Caco-2 (cell line): ENCODE measurements at places on chromosomes 6 and 20. TPM values are rescaled to one million over a fixed set of nuclear protein-coding genes. Genes with fewer than 3 reads are reported as not detected.
A peak's percentile ranks its signal among the peaks of the same experiment; 100 is the strongest.

GRCh38 chr20:6812530-6812929 is 45.0 kb downstream of the BMP2 start:
- H3K36me3 ChIP-seq: no peaks in the 10 kb centered on the region
- no peak for DNase-seq
- no peaks in the 10 kb centered on the region for H3K27me3 ChIP-seq
- no peak overlapping the region for H3K27ac ChIP-seq
- no peaks in the 10 kb centered on the region for H3K4me1 ChIP-seq

GRCh38 chr6:66538551-66539135 is 831.6 kb upstream of the EYS start:
- H3K4me3 ChIP-seq: no peak overlapping the region
- no peaks in the 10 kb centered on the region for H3K36me3 ChIP-seq
- H3K4me1 ChIP-seq: no peaks in the 10 kb centered on the region
- DNase-seq: no peak

Gene CGAS
- 23.8 and 24.8 TPM in 2 replicates for total RNA-seq

- H3K4me3 ChIP-seq: peak overlapping the region; percentile 10; the same call in 1 of the 2 replicates
- H3K36me3 ChIP-seq: no peaks in the 10 kb centered on the region
- no peaks in the 10 kb centered on the region for H3K27me3 ChIP-seq
- peak; percentile 88 for DNase-seq
Observed at GRCh38 chr20:58571693-58572427, 56.7 kb upstream of the APCDD1L start.

- H3K4me3 ChIP-seq: no peak overlapping the region
- H3K4me1 ChIP-seq: peaks cover 26% of the 10 kb centered on the region
- H3K27ac ChIP-seq: peak overlapping the region; percentile 68
- H3K36me3 ChIP-seq: peaks cover 6% of the 10 kb centered on the region; the same call in 1 of the 2 replicates
- no peak for DNase-seq
Observed at GRCh38 chr20:64036346-64037198, 590 bp downstream of the C20orf204 start.

Gene RIMS4
- 7.8 and 9.0 TPM in 2 replicates for total RNA-seq

DNA sequence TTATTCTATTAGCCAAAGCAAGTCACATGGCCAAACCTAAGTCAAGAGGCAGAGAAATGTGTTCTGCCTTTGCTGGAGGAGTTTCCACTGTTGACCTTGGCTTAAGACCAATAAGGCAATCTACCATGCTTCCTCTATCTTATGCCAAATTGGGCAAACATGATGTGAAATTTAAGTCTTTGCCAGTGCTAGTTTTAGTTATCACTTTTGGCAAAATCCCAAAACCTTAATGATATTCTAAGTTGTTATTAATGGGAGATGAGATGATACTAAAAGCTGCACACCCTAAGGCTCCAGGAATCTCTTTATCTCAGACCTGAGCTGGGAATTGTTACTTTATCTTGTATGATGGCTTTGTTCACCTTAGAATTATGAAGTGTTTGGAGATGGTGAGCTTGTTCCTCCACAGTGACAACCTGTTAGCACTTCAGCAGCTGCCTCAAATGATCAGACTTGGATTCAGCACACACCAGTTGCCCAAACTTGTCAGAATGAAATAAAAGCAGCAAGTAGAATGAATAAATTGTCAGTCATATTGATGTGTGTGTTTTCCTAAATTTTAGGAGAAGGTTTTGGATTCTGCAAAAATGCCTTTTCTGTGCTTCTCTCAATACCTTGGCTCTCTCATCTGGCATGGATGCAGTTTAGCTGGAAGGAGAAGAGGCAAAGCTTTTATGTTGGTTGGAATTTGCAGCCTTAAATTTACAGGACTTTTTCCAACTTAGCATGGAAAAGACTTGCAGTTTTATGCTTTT is 49.3 kb downstream of the RIN2 start:
- H3K27me3 ChIP-seq: no peaks in the 10 kb centered on the region
- no peak overlapping the region for H3K27ac ChIP-seq
- no peak overlapping the region for H3K4me3 ChIP-seq
- H3K36me3 ChIP-seq: 0 out of 2 replicates have a peak, but pooled peaks cover 1% of the 10 kb centered on the region
- peaks cover 13% of the 10 kb centered on the region for H3K4me1 ChIP-seq

DNA sequence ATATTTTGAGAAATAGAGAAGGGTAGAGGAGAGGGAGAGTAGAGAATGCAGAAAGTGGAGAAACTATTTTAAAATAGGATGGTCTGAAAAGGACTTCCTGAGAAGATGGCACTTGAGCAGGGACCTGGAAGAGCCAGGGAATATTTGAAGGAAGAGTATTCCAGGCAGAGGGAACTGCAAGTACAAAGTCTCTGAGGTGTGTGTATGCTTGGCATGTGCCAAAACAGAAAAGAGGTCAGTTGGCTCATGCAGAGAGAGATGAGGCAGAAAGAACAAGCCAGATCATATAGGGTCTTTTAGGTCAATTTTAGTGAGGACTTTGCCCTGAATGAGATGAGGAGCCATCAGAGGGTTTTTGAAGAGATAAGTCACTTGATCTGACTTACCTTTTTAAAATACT is 145.9 kb downstream of the FLRT3 start:
- no peaks in the 10 kb centered on the region for H3K27me3 ChIP-seq
- no peak overlapping the region for H3K27ac ChIP-seq
- peaks cover 4% of the 10 kb centered on the region; the same call in 1 of the 2 replicates for H3K4me1 ChIP-seq
- no peak for DNase-seq

DNA sequence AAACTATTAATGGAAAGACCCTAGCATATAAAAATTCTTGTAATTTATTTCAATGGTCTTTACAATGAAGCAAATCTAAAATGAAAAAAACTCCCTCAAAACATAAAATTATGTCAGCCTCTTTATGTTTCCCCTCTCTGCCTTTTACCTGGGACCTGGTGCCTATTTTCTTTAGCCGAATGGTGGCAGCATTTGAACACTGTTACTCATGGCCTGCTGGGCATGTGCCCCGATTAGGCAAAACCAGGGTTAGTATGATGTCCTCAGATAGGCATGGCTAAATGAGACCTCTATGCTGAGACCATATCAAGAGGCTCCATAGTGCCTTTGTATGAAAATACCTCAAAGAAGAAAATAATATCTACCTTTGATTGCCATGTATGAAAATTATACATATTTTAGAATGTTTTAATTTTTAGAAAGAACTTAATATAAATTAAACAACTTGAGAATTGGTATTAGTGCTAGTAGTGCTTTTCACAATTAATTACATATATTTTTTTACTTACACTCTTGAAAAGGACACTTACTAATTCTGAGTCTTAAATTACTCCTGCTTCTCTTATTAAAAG is 22.5 kb upstream of the C6orf58 start:
- H3K27me3 ChIP-seq: no peaks in the 10 kb centered on the region
- no peaks in the 10 kb centered on the region for H3K36me3 ChIP-seq
- no peak overlapping the region for H3K4me3 ChIP-seq
- H3K27ac ChIP-seq: no peak overlapping the region
- DNase-seq: no peak

- H3K27ac ChIP-seq: no peak overlapping the region
- no peaks in the 10 kb centered on the region for H3K36me3 ChIP-seq
- H3K4me3 ChIP-seq: no peak overlapping the region
- no peaks in the 10 kb centered on the region for H3K4me1 ChIP-seq
- no peaks in the 10 kb centered on the region for H3K27me3 ChIP-seq
Observed at GRCh38 chr20:54115172-54115854, 44.9 kb upstream of the BCAS1 start.

Gene EPB41L1
- total RNA-seq: 129 and 137 TPM in 2 replicates

DNA sequence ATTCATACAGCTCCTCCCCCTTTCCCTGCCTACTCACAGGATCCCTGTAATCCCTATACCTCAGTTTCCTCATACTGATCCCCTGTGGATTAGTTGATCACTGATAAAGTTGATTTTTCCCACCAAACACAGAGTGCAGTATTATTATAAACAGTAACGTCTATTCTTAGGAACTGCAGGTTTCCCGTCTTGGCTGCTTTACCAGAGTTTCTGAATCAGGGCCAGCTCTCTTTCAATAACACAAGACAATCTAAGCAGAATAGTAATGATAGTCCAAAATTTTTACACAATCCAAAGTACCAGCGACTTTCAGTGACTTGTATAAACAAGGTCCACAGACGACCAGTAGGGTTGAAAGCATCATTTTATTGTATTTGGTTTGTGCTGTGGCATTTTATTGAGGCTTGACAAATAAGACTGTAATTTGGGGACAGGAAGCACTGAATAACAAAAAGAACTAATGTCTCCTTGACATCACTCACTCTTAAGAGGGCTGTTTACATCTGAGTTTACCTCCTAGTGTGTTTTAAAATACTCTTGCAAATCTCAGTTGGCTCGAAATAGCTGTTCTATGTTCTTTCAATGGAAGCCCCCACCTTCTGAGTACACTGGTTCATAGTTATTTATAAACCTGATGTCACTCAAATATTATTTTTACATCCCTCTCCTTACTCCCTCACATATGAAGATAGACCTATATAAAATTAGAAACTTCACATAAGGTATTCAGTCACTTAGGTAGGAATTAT is 6.1 kb upstream of the JARID2 start:
- H3K27ac ChIP-seq: no peak overlapping the region
- no peaks in the 10 kb centered on the region for H3K36me3 ChIP-seq
- no peak for DNase-seq
- no peaks in the 10 kb centered on the region for H3K4me1 ChIP-seq
- no peaks in the 10 kb centered on the region for H3K27me3 ChIP-seq

- H3K36me3 ChIP-seq: peaks cover 36% of the 10 kb centered on the region
- no peak for DNase-seq
- no peak overlapping the region for H3K4me3 ChIP-seq
- no peaks in the 10 kb centered on the region for H3K4me1 ChIP-seq
Observed at GRCh38 chr20:45959126-45959525, 12.9 kb downstream of the ZNF335 start.

Gene RNF144B
- 0.39 TPM in 2 replicates for total RNA-seq

Gene FGD2
- not detected in 2 replicates for total RNA-seq

GRCh38 chr6:121436960-121437850 is 1.8 kb downstream of the GJA1 start:
- peak; percentile 39 for DNase-seq
- 0 out of 2 replicates have a peak, but pooled peaks cover 4% of the 10 kb centered on the region for H3K4me1 ChIP-seq
- H3K4me3 ChIP-seq: peak overlapping the region; percentile 56
- H3K36me3 ChIP-seq: no peaks in the 10 kb centered on the region
- peak overlapping the region; percentile 92 for H3K27ac ChIP-seq

- DNase-seq: no peak
- no peaks in the 10 kb centered on the region for H3K36me3 ChIP-seq
Observed at GRCh38 chr20:50346374-50347283, 156.0 kb downstream of the CEBPB start.

Gene TTPAL
- 53.9 and 54.6 TPM in 2 replicates for total RNA-seq

GRCh38 chr20:34951652-34952051 is 4.0 kb downstream of the GSS start:
- no peak overlapping the region for H3K4me3 ChIP-seq
- H3K27ac ChIP-seq: no peak overlapping the region
- H3K36me3 ChIP-seq: no peaks in the 10 kb centered on the region
- no peaks in the 10 kb centered on the region for H3K27me3 ChIP-seq
- no peak for DNase-seq
- H3K4me1 ChIP-seq: peaks cover 5% of the 10 kb centered on the region

DNA sequence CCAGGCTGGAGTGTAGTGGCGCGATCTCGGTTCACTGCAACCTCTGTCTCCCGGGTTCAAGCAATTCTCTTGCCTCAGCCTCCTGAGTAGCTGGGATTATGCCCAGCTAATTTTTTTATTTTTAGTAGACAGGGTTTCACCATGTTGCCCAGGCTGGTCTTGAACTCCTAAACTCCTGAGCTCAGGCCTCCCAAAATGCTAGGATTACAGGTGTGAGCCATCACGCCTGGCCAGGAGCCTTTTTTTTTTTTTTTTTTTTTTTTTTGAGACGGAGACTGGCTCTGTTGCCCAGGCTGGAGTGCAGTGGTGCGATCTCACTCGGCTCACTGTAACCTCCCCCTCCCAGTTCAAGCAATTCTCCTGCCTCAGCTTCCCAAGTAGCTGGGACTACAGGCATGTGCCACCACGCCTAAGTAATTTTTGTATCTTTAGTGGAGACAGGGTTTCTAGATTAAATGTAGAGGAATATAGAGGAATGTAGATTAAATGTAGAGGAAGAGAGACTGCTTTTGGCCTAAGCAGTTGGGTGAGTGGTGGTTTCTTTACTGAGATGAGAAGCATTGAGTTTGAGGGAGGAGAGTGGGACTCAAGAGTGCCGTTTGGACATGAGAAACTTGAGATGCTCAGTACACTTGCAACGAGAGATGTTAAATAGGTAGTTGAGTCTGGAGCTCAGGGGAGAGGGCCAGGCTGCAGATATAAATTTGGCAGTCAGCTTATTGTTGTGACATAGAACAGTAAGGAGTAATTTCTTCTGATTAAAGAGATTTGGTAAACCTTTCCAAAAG is 16.7 kb downstream of the VAPB start:
- H3K4me3 ChIP-seq: no peak overlapping the region
- no peak overlapping the region for H3K27ac ChIP-seq
- DNase-seq: no peak
- H3K4me1 ChIP-seq: peaks cover 31% of the 10 kb centered on the region
- no peaks in the 10 kb centered on the region for H3K36me3 ChIP-seq
- H3K27me3 ChIP-seq: no peaks in the 10 kb centered on the region

DNA sequence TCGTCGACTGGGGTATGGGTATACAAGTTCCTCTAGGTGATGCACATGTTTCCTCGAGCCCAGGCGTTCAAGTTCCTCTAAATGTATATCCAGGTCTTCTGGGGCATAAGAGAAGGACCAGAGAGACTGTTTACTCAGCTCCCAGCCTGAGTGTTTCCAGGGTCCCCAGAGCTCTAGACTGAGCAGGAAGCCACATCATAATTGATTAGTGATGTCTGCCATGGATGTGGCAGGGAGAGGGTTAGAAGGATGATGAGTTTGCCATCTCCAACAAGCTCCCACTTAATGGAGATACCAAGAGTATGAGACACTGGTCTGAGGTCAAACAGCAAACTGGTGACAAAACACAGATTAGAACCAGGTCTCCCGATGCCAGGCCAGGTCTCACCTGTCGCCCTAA is 74.8 kb downstream of the PREX1 start:
- no peak overlapping the region for H3K27ac ChIP-seq
- no peaks in the 10 kb centered on the region for H3K4me1 ChIP-seq
- no peaks in the 10 kb centered on the region for H3K27me3 ChIP-seq
- no peak for DNase-seq
- no peaks in the 10 kb centered on the region for H3K36me3 ChIP-seq

DNA sequence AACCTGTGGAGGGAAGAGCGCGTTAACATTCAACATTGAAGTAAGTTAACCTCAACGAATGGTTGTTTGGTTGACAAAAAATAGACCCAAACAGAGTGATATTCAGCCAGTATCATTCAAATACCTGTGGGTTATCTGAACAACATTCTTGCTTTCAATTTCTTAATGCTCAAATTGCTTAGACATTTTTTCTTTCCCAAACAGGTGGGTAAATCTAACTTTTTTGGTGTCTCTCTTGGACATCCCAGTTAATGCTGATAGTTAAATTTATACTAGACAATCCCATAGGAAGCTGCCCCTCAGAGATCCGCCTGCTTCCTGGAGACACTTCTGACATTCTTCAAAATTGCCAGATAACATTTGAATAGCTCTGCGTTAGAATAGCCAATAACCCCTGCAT is 14.1 kb upstream of the PFDN4 start:
- H3K36me3 ChIP-seq: no peaks in the 10 kb centered on the region
- H3K4me3 ChIP-seq: no peak overlapping the region
- DNase-seq: no peak
- no peaks in the 10 kb centered on the region for H3K27me3 ChIP-seq
- H3K4me1 ChIP-seq: no peaks in the 10 kb centered on the region

- H3K4me1 ChIP-seq: peaks cover 13% of the 10 kb centered on the region
- H3K27me3 ChIP-seq: no peaks in the 10 kb centered on the region
- H3K4me3 ChIP-seq: no peak overlapping the region
- no peaks in the 10 kb centered on the region for H3K36me3 ChIP-seq
Observed at GRCh38 chr20:51840865-51841264, 38.5 kb upstream of the SALL4 start.
